Hypothalamus (tissue), 51 donors: ENCODE measurements at places on chromosomes 2 and 18.

DNA sequence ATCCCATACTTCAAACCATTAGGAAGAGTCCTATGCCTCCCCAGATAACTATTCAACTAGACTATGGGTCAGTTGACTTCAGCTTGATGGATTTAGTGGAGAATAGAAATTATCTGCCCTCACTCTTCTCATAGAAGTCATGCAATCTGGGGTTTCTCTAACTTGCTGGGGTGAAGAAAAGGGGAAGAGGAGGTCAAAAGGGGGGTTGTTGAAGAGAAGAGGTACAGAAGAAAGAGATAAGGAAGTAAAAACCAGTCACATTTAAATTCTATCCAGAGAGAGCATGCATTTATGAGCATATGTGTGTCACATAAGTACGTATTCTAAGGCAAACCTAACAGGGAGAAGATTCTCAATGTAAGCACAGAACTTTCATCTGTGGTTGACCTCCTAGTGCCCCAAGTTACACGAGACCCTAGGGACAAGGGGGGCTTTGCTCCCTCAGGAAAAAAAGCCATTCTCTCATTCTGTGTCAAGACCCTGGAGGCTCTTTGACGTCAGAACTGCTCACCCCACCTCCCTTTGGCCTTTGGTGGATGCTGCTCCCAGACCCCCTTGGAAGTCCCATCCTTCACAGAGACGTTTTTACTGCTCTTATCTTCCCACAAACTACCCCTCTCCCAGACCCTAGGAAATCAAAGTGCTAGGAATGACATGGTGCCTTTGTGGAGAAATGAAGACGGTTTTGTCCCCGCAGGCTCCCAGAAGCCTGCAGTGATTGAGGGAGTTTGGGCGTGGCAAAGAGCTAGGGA lies 236.8 kb upstream of the TNP1 start:
- DNase-seq: no peak

DNA sequence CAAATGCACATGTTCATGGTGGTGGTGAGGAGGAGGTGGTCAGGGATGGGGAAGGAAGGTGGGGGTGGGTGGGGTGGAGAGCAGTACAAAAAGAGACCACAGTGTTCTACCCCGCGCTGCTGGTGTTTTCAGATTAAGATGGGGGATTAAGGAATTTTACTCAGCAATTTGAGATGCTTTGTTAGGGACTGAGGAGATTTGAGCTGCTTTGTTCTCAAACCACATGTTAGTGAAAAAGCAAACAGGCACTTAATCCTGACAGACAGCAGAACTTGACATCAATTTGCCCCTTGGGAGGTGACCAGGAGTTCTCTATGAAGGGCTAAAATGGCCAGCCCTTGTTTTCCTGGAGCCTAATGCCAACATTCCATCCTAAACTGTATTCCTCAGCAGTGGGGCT lies 244.5 kb downstream of the MEIS1 start:
- DNase-seq: no peak

- no peak for DNase-seq
These were observed 93.2 kb downstream of the MYOM1 start for GRCh38 chr18:3126457-3127097.

DNA sequence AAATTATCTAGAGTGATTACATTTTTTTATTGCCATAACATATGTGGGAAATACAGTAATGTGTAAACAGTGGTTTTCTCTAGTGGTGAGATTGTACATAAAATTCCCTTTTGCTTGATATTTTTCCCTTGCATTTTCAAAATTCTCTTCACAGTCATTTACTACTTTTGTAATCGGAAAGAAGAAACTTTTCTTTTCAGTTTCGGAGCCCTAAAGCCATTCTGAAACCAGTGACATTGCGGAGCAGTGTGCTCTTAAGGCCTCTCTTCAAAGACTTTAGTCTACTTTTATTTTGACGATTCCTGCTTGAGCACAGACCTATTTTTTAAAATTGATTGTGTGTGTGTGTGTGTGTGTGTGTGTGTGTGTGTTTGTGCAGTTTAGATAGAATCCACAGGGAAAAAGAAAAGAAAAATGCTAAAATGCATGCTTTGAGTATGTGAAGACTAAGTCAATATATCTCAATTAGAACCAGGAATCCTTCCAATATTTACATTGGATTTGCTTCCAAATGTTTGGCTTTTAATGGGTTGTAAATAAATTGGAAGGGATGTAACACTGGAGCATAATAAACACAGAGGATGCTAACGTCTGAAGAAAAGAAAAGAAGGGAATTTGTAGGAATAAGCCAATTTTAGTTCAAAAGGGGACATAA lies 357.4 kb downstream of the RND3 start:
- DNase-seq: no peak

- DNase-seq: no peak
These were observed 80.8 kb downstream of the INPP5D start for GRCh38 chr2:233140978-233141377.

GRCh38 chr2:216696751-216697560 lies 1.6 kb upstream of the IGFBP5 start:
- DNase-seq: no peak

DNA sequence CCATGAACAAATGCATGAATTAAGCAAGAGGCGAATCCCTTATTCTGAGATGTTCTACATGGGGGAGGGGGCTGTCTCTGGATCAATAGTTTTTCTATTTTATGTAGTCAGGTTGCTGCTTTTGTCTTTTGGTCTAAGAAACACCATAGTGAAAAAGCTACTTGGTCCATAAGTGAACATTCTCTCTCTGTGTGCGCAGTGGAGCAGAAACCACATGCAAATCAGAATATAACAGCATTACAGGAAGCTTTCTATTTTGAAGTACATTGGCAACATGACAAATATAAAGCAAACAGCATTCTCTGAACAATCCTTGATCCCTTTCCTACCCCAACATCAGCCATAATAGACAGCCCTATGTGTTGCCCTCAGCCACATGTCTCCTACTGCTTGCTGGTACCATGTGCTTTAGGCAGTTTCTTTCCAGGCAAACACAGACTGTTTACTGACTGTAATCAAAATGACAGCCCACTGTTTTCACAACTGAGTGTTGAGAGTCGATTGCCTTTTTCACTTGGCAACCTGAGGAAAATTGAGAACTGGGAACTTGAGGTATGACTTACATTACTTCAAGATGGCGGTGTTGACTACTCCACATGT lies 10.6 kb downstream of the SCN3A start:
- DNase-seq: no peak

- no peak for DNase-seq
These were observed 9.0 kb downstream of the CCDC68 start for GRCh38 chr18:54950221-54950620.

- DNase-seq: no peak
These were observed 59.1 kb downstream of the MIB1 start for GRCh38 chr18:21799721-21800120.

DNA sequence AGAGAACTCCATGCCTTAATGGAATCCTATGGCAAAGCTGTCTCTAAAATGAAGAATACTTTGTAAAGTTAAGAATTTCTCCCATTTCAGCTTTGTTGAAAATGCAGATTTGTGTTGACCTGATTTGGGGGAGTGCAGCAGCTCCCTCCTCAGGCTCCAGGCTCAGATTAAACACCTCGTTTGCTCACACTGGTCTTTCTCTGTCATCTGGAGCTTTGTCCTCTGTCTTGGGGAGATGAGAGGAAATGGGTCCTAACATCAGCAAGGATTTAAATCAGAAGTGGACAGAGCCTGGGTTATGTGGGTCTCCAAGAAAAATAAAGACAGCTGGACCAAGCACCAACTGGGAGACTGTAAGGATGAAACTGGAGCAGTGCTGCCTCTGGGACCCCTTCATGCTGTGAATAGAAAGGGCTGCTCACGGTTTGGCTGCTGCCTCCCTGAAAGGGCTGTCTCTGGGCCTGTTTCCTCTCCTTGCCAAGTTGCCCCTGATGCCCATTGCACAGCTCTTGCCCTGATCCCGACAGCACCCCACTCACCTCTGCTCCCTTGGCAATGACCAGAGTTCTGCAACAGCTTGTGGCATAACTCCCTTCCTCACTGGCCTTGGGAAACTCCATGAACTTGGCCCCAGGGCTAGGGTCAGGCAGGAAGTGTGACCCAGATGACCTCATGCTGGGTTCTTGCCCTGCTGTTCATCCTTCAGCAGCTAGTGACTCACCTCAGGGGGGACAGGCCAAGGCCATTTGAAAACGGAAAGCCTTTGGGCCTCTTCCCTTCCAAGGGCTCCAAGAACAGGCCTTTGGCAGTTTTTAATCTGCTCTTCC lies 197.2 kb downstream of the CYP26B1 start:
- no peak for DNase-seq

DNA sequence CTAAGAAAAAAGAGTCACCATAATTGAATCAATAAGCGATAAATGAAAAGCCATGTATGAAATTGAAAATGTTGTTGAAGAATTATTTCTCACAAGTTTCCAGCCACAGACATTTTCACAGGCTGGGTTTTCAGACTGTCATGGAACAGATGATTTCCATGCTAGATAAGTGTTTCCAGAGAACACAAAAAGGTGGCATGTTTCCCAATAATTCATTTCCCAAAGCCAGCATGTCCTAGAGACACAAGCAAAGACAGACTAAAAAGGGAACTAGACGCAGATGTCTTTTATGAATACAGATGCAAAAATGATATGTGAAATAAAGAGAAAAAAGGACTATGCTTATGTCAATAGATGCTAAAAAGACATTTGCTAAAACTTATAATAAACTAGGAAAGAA lies 255.1 kb downstream of the EIPR1 start:
- no peak for DNase-seq

GRCh38 chr2:224449212-224450147 lies 47.6 kb upstream of the FAM124B start:
- DNase-seq: no peak

- no peak for DNase-seq
These were observed 34.2 kb downstream of the VWA3B start for GRCh38 chr2:98121149-98121548.

DNA sequence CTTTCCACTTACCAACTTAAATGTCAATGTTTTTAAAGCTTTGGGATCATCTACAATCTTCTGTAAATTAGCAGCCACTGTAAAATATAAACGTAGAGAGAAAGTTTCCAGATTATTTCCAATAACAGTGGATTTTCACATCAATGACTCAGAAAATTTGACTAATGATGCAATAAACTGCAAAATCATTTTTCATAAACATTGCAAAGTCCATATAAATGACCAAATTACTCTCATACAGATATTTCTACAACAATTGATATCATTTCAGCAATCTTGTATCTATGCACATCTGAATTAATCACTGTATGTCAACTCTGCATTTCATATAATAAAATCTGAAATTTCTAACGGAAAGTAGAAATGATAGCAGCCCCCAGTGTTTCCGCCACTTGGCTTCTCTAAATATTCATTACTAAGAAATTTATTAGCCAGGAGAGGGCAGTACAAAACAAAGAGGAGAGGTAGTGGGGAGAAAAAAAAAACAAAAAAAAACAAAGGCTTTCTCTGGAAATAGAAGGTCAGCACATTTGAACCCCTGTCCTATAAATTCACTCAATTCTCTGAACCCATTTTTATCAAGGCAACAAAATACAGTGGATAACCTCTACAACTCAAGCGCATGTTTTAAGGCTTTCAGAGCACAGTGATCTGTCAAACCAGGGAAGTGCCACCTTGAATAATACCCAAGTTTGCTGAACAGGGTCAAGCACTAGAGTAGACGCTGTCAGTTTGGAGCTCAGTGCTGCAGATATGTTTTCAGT lies 282.6 kb downstream of the STK39 start:
- no peak for DNase-seq

DNA sequence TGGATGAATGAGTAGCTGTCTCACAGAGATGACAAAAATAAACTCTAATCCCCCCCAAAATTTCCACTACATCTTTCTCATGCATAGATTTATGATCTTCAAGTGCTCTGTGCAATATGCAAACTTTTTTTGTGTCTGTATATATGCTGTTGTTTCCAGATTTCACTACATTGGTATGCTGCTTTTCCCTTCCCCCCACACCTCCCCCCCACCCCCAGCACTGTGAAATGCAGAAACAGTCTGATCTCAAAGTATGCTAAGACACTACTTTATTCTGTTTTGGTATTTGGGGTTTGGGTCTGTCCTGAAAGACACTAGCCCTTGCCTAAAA lies 524 bp upstream of the KLHL14 start:
- DNase-seq: no peak

DNA sequence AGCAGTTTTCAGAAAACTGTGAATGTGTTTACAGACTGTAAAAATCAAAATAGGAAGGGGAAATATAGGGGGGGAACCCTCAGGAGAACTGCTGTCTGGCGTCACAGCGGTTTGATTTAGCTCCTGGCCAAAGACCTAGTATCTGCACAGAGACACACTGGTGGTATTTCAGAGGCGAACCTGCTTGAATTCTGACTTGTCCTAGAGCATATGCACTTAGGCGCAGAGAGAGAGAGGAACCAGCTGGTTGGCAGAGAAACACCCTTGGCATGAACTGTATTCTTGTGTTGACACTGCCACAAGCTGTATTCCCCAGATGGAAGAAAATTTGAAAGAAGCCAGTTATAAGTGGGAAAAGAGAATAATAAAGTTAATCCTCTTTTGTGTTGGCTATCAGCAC lies 506.5 kb upstream of the NRP2 start:
- DNase-seq: no peak

- no peak for DNase-seq
These were observed 68.5 kb downstream of the USP40 start for GRCh38 chr2:233498126-233498525.

GRCh38 chr2:88615822-88616221 lies 11.4 kb downstream of the EIF2AK3 start:
- no peak for DNase-seq

DNA sequence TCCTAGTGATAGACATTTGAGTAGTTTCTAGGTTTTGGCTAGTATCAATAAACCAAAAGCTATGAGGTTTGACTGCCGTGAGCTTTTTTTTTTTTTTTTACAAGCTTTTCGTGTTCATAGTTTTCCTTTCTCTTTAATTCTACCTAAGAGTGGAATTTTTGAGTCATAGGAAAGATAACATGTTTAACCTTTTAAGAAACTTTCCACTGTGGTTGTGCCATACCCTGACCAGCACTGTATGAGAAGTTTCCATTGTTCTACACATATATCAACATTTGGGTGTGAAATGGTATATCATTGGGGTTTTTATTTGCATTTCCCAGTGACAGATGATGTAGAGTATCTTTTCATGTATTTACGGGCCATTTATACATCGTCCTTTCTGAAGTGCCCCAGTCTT lies 31.7 kb downstream of the UBE2F start:
- DNase-seq: no peak

- no peak for DNase-seq
These were observed 69.2 kb downstream of the TRIP12 start for GRCh38 chr2:229852565-229852964.

GRCh38 chr2:203240491-203240890 lies 1.7 kb downstream of the CYP20A1 start:
- no peak for DNase-seq

DNA sequence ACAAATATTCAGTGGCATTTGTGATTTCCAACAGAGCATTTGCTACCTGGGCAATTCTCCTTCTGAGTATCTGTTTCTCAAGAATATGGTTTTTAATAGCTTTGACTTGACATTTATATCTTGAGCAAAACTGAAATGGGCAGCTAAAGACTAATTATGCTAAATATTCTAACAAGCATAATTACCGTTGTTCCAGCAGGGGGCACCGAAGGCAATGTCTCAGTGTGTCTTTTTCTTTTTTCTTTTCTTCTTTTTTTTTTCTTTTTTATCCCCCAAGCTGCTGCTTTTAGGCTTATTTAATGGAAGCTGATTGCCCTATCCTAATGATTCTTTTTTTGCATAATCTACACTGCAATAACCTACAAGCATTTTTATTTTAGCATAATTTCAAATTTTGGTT lies 138.9 kb upstream of the NABP1 start:
- DNase-seq: no peak
